ENCODE measurements at places on chromosomes 5 and 9.

- DNase-seq, result no peak
These were observed 93.6 kb upstream of the PTPN3 start for GRCh38 chr9:109591691-109592090.

DNA sequence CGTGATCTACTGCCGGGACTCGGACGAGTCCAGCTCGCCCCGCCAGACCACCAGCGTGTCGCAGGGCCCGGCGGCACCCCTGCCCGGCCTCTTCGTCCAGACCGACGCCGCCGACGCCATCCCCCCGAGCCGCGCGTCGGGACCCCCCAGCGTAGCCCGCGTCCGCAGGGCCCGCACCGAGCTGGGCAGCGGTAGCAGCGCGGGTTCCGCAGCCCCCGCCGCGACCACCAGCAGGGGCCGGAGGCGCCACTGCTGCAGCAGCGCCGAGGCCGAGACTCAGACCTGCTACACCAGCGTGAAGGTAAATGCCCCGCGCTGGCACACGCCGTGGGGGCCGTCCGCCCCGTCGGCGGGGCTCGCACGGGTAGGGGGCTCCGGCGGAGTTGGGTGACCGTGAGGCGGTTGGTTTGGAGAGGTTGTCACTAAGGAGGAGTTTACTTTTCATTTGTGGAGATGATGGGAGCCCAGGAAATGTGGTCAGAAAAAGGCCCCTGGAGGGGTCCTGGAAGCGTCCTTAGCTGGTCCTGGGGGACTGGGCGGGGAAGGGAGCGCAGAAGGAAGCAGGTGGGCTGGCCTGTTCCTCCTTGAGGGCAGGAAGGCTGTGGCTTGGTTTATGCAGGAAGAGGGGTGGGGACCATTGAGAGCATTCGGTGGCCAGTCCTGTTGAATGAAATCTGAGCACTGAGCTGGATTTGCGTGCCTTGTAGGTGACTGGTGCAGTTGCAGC is 647 bp downstream of the PDE8B start:
- no peak for DNase-seq

DNA sequence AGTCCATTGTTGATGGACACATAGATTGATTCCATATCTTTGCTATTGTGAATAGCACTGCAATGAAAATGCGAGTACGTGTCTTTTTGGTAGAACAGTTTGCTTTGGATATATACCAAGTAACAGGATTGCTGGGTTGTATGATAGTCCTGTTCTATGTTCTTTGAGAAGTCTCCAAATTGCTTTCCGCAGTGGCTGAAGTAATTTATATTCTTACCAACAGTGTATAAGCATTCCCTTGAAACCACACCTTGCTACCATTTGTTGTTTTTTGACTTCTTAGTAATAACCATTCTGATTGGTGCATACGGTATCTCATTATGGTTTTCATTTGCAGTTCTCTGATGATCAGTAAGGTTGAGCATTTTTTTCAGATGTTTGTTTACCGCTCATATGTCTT is 792.9 kb downstream of the PTPRD start:
- DNase-seq, result no peak

DNA sequence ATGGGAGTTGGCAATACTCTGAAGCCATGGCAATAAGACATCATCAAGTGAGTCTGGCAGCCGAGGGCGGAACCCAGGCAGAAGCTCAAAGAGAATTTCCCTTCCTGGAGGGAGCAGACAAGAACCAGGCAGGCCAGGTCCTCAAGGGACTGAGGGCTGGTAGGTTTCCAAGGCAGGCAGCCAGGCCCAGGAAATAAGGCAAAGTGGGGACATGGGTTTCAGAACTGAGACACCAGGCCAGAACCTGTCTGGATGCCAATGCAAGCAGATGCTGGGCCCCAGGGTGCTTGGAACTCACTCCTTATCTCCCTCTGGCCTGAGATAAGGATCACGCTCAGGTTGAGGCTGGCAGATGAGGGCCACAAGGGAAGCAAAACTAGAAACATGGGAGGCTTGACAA is 8.9 kb downstream of the TSSK1B start:
- DNase-seq, result no peak

- no peak for DNase-seq
These were observed 13.6 kb downstream of the CMBL start for GRCh38 chr5:10293907-10294662.

DNA sequence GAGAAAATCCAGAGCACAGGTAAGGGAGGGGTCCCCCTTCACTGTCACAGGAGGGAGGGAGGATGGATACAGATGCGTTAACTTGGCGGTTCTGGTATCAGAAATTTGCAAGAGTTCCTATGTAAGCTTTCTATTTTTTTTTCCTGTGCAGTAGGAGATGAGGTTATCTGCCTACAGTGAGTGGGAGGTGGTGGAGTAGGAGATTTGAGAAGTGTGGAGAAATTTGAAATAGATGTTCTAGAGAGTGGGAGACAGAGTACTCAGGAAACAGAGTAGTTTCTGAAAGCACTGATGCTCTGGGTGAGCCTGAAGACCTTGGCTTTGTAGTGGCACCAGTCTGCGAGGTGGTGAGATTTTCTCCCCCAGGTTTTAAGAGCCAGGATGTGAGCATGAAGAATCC is 271.4 kb downstream of the MSX2 start:
- no peak for DNase-seq
